Stromal cell of bone marrow (primary cell): ENCODE measurements at places on chromosomes 1 and 21.

- no peak for DNase-seq
Measured at GRCh38 chr1:101167891-101168290, 68.9 kb upstream of the S1PR1 start.

DNA sequence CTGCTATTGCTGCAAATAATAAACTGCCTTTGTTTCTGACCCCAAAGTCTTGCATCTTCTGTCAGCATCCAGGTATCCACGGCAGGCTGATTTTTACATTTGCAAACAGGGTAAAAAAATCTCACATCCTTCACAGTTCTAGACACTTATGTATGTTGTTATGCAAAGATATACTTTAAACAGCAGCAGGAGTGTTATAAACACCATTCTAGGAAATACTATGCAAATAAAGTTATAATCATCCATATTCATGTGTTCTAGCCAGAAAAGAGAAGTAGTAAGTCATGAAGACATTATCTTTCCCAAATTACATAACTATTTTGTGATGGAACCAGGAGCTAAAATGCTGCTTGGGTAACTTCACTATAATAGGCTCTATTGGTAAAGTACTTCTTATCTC lies 534.2 kb downstream of the LTN1 start:
- no peak for DNase-seq

DNA sequence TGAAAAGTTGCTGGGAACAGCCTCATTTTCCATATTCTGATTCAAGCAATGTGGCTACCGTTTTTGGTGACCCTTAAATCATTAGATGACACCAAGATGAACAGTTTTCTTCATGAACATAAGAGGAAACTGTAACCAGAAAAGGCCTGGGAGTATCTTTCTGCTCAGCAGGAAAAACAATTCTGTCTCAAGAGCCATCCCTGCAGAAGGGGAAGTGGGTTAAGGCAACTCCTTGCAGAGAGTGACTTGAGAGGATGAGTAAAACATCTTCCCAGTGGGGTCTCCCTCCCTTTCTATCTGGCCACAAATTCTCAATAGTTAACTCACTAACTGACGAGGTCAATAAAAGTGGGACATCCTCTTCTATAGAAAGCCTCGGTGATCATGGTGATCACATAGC lies 187.6 kb upstream of the NRIP1 start:
- DNase-seq = no peak

DNA sequence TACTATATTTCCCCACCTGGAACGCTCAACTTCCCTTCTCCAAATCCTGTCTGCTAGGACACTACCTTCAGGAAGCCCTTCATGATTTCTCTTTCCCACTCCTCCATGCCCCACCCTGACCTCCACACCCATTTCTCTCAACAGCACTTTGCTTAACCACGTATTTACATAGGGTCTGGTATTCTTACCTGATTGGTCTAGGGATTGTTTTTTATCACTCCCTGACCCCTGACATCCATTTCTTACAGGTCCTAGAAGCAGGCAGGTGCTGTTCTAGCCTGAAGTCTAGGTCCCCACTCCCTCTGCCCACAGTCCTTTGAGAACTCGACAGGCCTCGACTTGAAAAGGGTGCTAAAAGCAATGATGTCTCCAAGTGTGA lies 47.5 kb downstream of the DMAP1 start:
- DNase-seq = no peak

DNA sequence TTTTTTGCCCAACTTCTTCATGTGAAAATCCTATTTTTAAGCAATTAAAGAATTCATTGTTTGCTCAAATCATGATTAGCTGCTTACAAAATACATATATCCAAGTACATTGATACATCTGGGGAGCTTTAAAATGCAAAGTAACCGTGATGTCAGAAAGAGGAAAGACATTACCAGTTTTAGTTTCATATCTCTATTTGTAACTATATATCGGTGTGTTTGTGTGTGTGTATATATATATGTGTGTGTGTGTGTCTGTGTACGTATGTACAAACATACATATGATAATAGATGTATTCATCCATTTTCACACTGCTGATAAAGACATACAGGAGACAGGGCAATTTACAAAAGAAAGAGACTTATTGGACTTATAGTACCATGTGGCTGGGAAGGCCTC lies 310.1 kb downstream of the DPYD start:
- no peak for DNase-seq

- DNase-seq = no peak
Measured at GRCh38 chr1:205661429-205662134, 18.7 kb downstream of the SLC45A3 start.
